ENCODE measurements at places on chromosomes 7 and 10.

DNA sequence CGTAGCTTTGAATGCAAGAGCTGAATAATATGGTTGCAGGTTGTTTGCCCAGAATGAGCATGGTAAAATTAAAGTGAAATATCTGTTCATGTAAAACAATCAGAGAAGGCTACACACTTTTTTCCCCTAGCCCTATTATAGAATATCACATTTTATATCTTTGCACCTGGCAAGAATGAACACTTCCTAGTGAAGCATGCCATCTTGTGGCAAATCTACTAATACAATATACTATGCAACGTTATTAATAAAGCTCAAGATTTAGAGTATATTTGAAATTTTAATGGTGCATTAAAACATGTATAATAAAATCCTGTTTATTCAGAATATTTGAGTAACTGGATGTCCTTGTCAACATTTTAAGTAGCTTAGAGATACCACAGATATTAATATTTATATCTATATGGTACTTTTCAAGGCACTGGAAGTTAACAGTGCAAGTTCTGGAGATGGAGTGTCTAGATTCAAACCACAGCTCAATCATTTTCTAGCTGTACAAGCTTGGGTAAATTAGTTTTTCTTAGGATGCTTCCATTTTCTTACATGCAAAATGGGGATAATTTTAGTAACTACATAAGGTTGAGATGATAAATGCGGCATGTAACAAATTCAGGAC lies 643.1 kb upstream of the SEMA3D start:
- DNase-seq = no peak

DNA sequence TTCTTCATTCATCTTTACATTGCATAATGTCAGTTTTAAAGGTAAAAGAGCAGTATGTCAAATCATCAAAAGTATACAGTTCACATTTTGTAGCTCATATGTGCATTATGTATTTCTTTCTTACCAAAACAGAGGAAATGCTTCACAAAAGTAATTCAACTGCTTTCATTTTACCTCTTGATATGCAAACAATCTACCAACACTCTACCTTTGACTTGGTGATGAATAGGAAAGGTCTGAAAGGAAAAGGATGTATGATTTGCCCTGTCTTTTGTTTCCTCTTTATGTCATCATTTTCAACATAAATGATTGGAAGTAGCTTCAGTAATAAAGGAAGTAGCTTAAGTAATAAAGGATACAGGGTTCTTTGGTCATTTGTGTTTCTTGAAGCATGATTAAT lies 846.7 kb downstream of the NXPH1 start:
- DNase-seq = no peak

- DNase-seq = no peak
Measured at GRCh38 chr7:5441840-5442503, 18.3 kb upstream of the TNRC18 start.

DNA sequence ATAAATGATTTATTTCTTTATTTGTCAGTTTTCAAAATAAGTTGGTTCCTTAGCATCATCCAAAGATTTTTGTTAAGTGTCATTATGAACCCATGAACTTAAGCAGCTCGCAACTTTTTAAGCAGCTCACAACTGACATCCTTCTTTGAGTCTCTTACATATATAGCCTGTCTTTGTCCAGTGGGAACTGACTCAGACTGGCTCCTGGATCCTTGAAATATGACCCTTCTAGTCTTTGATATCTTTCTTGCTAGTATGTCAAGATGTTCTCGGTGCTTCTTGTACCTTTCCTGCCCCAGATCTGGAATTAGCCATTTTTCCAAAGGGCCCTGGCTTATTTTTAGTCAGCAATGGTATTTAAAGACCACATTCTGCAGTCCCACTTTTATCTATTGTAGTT lies 53.9 kb upstream of the ARID5B start:
- DNase-seq = no peak

Data from activated naive CD4-positive, alpha-beta T cell treated with anti-CD3 and anti-CD28 coated beads, Interleukin-2, amount 50 U/mL, for 72 hours (primary cell).